Renal cortex interstitium (tissue), 15 donors: ENCODE measurements at places on chromosomes 7 and 10. TPM values are rescaled to one million over a fixed set of nuclear protein-coding genes. Genes with fewer than 3 reads are reported as not detected.

DNA sequence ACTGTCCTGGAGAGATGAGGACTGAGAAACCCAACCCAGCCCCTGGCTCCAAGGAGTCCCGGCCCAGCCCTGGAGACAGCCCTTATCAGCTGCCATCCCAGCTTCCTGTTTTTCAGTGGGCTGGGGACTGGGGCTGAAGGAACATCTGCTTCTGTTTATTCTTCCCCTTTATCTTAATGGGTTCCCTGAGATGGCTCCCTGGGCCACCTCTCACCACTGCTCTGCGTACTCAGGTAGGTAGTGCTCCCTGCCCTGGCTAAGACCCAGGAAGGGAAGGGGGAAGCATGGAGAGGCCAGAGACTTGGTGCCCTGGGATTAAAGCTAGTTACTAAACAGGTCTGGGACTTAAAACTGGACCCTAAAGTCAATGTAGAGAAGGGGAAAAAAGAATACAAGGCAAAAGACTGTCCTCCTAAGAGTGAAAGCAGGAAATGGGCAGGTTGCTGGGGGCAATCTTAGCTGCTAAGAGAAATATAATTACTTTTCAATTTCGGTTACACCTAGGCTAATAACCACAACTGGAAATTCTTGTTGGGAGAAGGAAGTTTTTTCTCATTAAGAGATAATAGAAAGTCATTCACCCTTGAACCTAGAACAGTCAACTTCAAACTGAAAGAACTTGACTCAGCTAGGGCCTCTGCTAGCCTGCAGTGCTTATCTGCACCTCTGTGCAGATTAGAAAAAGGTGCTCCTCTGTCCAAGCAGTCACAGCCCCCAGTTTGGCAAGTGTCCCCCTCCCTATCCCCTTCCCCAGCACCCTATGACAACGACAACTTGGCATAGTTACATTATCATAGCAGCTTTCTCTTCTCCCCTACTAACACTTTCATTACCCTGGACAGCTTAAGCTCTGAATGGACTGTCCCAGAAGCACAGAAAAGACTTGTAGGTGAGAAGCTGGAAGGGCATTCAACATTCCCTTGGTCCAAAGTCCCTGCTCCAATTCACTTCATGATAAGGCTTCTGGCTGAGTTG lies 65.6 kb upstream of the KDM7A start:
- no peak for DNase-seq

DNA sequence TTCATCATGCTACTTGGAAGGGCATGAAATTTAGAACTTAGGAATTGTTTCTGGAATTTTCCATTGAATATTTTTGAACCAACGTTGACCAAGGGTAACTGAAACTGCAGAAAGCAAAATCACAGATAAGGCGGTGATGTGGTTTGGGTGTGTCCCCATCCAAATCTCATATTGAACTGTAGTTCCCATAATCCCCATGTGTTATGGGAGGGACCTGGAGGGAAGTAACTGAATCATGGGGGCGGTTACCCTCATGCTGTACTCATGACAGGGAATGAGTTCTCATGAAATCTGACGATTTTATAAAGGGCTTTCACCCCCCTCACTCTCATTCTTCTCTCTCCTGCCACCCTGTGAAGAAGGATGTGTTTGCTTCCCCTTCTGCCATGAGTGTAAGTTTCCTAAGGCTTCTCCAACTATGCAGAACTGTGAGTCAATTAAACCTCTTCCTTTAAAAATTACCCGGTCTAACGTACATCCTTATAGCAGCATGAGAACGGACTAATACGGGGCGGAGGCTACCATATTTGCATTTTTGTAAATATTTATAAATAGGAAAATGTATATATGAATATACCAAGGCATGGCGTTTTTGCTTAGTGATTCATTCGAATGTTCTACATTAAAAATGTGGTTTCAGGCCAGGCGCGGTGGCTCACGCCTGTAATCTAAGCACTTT lies 12.4 kb downstream of the NMT2 start:
- no peak for DNase-seq

GRCh38 chr7:66016131-66016461 lies 34.1 kb upstream of the GUSB start:
- DNase-seq = no peak

- DNase-seq = no peak
Observed at GRCh38 chr7:87075671-87076404, 16.4 kb upstream of the ELAPOR2 start.

The MMD2 gene
- polyA plus RNA-seq = 0.07 TPM

DNA sequence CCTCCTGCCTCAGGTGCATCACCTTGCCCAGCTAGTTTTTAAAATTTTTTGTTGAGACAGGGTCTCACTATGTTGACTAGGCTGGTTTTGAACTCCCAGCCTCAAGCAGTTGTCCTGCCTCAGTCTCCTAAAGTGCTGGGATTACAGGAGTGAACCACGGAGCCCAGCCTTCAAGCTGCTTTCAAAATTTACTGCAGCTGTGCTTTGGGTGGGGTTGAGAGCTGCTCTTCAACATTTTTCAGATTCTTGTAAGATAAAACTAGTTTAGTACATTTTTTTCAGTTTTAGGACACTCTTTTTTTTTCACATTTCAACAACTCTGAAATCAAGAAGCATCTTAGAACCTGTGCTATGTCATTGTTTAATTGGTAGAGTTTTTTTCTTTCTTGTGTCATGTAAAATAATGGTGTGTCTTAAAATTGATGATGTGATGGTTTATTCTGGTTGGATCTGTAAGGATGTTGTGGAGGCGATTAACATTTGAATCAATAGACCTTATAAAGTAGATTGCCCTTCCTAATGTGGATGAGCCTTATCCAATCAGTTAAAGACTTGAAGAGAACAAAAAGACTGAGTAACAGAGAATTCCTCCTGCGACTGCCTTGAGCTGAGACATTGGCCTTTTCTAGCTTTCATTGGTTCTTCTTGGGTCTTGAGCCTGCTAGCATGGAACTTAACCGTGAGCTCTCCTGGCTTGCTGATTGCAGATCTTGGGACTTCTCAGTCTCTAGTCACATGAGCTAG lies 13.5 kb downstream of the PLEKHA8 start:
- no peak for DNase-seq

DNA sequence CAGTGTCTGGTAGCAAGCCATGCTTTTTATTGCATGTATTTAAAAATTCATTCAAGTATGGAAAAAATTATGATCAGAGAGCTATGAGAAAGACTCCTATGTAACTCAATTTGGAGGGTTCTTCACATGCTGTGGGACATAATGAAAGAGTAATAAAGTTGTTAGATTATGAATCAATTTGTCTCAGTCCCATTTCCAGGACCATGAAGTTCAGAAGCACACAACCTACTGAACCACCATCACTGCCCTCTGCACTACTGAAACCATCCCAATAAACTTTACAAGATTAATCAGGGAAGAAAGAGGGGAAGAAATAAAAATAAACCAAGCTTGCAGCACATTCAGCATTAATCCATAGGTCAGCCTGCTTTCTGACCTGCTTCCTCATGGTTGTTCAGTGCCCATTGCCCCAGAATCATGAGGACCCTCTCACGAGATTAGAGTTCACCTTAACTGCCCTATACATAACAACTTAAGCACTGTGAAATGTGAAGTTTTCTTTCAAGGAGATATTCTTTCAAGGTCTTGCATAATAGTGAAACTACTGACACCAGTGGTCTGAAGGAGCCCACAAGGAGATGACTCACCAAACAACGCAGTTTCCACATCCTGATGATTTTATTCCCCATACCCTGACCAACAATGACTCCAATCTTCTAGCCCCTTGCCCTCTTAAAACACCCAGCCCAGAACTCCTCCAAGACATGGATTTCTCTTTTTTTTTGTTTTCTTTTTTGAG lies 171.5 kb upstream of the ADCY1 start:
- no peak for DNase-seq

The GIMAP6 gene
- polyA plus RNA-seq = 14.6 TPM

DNA sequence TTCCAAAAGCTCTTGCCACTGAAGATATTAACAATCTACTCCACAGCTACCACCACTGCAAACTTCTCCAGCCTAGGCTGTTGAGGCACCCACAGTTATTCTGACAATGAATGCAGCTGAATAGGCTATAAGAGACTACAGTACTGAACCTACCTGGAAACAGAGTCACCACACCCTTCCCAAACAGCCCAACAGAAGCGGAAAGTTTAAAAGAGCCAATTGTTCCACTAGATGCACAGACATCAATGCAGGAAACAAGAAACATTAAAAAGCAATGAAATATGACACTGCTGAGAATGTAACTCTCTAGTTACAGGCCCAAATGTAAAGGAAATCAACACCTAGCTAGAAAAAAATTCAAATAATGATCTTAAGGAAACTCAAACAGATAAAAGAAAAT lies 64.5 kb upstream of the PLA2G12B start:
- DNase-seq = no peak
